ENCODE measurements at places on chromosomes 4 and X.

- DNase-seq = peak; percentile 77
Measured at GRCh38 chr4:155787113-155787710, 28.4 kb downstream of the GUCY1B1 start.

DNA sequence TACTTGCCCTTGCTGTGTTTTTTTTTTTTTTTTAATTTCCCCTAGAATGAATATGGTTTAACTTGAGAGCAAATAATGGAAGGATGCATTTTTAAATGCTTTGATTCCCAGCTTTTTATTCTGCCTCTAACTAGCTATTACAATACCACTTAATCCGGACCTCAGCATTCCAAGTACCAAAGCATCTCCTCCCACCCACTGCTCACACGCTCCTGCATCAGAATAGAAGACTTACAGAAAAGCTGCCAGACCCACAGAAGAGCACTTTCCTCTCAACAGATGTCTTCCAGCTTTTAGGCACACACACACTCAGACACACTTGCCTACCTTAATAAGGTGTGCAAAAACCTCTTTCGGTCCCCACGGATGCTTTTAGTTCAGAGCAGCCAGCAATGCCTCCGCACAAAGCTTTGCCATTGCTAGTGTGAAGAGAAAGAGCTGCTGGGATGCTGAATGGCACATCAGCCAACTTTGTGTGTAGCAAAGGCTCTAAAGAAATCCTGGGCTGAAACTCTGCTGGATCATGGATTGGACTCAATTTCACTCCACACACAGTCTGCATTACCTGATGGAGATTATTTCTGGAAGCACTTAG is 1056.2 kb downstream of the DMD start:
- DNase-seq = no peak

- DNase-seq = no peak
Measured at GRCh38 chr4:20393486-20394100, 141.9 kb downstream of the SLIT2 start.

- DNase-seq = no peak
Measured at GRCh38 chrX:130682990-130683389, 220.0 kb downstream of the ENOX2 start.

DNA sequence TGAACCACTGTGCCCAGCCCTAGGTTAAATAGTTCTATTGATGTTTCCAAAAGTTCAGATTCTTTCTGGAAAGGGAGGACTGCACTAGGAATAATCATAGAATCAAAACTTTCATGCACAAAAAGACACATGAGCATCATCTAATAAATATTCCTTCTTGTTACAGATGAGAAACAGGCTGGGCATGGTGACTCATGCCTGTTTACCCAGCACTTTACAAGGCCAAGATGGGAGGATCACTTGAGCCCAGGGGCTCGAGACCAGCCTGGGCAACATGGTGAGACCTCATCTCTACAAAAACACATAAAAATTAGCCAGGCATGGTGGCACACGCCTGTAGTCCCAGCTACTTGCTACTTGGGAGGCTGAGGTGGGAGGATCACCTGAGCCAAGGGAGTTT is 27.7 kb downstream of the LARP7 start:
- no peak for DNase-seq

DNA sequence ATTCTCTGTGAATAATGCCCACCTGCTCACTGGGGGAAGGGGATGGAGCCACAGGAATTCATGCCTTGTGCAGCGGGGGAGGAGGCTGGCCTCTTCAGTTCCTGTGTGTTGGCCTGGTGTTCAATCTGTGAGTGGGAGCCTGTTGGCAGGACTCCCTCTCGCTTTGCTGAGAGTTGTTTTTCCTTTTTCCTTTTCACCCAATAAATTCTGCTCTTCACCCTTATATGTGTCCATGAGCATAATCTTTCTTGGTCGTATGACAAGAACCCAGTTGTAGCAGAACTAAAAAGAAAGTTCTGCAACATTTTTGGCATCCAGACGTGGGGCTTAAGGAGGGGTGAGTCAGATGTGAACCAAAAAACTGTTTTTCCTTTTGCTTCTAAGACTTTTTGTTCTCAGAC is 235.2 kb upstream of the HDX start:
- DNase-seq = no peak

DNA sequence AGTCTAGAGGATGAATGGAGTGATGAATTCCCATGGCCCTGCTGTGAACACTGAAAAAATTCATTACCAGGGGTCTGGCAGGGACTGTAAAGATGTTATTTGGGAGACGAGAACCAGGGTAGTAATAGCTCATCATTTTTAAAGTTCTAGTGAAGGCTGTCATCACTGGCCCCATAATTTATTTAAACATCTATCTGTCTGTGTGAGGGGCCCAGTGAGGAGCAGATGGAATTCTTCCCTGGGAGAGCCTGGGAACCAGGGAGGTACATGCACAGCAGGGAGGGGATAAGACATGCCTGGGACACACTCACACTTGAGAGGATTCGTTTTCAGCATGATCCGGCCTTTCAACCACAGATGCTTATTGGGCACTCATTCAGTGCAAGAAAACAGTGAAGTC is 162.0 kb downstream of the PDGFRA start:
- DNase-seq = no peak

- DNase-seq = no peak
Measured at GRCh38 chr4:150411520-150411919, 170.4 kb upstream of the MAB21L2 start.

- no peak for DNase-seq
Measured at GRCh38 chr4:17664755-17665154, 50.3 kb downstream of the MED28 start.

GRCh38 chr4:101019941-101020401 is 327.4 kb downstream of the PPP3CA start:
- no peak for DNase-seq

GRCh38 chrX:17680732-17681413 is 56.4 kb upstream of the SCML1 start:
- DNase-seq = no peak

DNA sequence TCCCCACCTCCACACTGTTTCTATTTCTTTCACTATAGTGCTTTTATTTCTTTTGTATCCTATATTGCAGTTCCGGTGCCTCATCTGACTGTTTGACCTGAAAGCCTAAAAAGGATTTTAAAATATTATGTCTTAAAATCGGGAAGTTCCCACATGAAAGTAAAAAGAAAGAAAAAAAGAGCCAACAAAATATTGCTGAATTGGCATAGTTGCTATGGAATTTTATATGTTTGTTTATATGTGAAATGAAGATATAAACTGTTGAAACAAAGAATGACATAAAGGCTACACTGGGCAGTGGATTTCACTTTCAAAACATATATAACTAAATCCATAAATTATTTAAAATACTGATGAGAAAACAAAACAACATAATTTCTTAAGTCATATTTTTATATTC is 1383.7 kb downstream of the C4orf33 start:
- DNase-seq = no peak

DNA sequence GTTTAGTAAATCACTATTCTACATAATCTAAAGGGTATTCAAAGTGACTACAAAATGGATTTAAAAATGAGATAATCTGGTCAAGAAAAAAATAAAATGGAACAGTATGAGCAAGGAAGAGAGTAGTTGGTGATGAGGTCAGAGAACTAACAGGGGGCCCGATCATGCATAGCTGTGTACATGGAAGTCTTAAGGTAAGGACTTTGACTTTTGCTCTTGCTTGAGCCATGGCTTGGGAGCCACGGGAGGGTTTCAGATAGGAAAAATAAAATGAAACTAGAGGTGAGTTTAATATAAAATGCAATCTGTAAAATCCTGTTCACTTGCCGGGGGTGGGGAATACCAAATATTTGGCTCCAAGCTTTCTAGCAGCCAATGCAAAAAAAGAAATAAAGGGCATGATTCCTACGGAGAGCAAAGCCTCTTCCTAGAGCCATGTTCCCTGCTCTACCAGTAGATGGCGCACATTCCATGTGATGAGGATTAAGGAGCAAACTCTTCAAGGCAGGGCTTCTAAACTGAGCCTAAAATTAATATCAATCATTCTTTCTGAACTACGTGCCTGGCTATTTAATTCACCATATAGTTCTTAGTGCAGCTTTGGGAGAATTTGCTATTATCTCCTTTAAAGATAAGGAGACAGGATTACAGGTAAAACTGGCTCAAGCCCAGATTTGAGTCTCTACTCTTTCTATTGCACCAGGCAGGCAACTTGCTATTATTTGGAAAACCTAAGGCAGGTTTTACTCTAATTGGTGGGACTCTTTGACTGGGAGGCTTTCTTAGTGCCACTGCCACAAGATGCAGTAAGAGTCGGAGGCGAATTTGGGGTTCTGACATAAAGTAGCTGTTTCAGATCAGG is 6.8 kb upstream of the CLCN5 start:
- DNase-seq = peak; percentile 71

DNA sequence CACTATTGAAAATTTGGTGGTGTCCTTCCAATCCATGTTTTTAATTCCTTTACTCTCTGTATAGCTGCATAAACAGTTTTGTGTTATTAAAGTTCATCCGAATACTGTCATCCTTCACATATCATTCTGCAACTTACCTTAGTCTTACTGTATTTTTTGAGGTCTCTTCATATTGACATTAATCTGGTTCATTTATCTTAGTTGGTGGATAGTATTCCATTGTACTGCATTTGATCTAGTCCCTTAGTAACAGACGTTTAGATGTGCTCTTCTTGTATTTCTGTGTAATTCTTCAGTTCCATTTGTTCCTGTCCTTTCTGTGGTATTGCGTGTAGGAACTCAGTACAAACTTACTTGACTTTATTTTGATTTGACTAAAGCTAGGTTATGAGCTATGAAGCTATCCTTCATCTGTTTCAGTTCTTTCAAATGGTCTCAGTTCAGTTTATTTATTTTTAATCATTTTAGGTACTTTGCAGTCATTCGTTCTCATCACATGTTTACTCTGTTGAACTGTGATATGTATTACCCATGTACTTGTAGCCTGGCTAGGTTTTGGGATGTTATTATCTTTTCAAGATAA is 41.3 kb downstream of the RAPGEF2 start:
- DNase-seq = no peak

DNA sequence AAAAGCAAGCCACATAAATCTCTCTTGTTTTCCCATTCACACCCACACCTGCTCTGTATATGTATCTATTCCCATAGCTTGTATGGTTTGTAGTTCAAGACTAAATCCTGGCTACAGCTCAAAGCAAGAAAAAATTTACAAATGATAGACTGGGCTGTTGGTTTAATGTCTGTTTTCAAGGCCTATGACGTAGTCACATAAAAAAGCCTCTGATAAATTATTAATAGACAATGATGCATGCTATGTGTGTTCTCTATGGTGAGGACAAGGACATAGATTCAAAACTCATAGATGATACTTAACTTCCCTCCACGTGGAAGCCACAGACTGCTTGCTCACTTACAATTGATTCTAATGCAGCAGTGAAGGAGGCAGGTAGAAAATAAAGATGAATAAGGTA is 194.0 kb downstream of the LDB2 start:
- DNase-seq = no peak

- DNase-seq = peak; percentile 88
Measured at GRCh38 chrX:48508400-48509244, at the start of gene PORCN. Gene PORCN (plus strand): TSS chrX:48508992. CDS start chrX:48509821, 829 bp downstream.

- no peak for DNase-seq
Measured at GRCh38 chr4:89021684-89022083, 35.3 kb downstream of the FAM13A start.

GRCh38 chr4:13240066-13240465 is 244.1 kb downstream of the RAB28 start:
- no peak for DNase-seq

DNA sequence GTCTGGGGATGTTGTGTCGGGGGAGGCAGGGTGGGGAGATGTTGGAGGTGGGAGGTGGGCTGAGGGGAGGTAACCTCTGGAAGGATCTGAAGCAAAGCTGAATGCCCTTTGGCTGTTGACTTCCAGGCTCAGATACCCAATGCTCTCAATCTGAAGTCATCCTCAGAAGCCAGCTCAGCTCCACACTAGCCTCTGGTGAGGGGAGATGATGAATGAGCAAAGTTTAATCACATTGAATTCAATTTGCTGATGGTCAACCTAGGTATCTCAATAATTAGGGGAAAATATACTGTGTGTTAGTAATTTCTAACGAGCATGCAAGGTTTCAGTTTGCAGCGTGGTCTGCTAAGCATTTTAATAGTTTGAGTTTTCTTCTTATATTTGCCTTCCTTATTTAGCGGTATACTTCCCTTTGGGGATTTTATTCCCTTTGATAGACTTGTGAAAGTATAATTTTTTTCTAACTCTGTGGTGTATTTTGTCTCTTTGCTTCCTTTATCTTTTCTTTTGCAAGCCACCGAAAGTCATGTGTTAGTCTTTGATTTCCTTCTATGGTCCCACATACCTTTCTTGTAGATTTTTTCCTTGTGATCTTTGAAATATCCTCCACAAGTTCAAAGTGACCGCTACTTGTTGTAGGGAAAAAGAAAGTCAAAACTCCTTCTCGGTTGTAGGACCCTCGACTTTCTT is 146.3 kb upstream of the LEF1 start:
- DNase-seq = no peak

DNA sequence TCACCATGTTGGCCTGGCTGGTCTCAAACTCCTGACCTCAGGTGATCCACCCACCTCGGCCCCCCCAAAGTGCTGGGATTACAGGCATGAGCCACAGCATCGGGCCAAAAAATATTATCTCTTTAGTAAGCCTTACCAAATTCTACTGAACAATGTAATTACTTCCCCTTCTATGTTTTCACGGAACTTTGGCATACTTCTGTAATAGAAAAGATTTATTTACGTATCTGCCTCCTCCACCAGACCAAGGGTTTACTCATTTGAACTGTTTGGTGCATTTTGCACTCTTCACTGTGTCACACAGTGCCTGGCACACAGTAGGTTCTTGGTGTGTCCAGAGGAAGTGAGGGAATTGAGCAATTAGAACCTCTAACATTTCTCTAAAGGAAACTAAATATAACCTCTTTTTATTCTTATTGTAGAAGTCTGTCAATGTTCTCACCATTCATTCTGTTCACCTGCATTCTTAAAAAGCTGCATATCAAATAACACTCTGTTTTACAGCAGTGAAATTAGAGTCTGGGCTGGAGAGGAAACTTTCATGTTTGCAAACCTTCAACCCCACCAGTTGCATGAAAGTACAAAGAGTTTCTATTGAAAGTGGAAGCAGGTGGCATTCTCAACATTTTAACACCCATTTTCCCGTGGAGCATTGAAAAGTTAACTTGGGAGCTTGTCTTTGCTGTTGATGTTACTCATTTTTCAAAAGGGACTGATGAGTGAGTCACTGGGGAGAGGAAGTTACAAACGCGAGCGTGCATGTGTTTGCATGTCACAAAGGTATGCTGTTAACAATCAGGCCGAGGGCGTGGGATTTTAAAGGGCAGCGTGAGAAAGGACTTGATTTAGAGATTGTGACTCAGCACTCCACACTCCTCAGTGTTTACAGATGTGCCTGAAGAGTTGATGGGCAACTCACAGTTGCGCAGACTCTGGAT is 314.1 kb downstream of the STK32B start:
- DNase-seq = peak; percentile 41

- no peak for DNase-seq
Measured at GRCh38 chr4:172865103-172865502, 303.5 kb upstream of the GALNT7 start.

GRCh38 chr4:108502356-108502755 is 118.0 kb upstream of the RPL34 start:
- DNase-seq = peak; percentile 36

DNA sequence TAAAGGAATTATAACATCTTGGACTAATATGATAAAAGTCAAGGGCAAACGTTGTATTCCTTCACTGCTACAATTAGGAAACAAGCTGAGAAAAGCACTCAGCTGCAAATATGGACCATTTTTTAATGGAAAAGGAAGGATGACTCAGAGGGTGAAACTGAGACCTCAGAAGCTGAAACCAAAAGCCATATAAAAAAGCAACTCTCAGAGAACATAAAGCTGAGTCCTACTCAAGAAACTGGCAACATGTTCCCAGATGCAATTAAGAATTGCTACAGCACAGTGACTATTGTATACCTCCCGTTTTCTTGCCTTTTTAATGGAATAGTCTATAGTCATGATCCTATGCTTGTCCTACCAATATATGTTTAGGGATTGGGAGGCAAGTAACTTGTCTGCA is 1106.4 kb upstream of the INTU start:
- no peak for DNase-seq
